Prostate gland (tissue), 2 donors: ENCODE measurements at places on chromosomes 13 and 19. TPM values are rescaled to one million over a fixed set of nuclear protein-coding genes. Genes with fewer than 3 reads are reported as not detected.

ZNF568 gene
- 14.1 TPM for total RNA-seq

SH2D3A gene
- total RNA-seq: 45.1 TPM

ZNF155 gene
- total RNA-seq: 8.0 TPM

GRIN2D gene
- 1.8 TPM for total RNA-seq

DPF1 gene
- total RNA-seq: not detected

ZNF552 gene
- total RNA-seq: 22.0 TPM

RDH8 gene
- not detected for total RNA-seq

EXOC3L2 gene
- total RNA-seq: 5.8 TPM

SPRED3 gene
- total RNA-seq: 0.82 TPM

KLK3 gene
- total RNA-seq: 35,247 TPM

CGB2 gene
- not detected for total RNA-seq

TPP2 gene
- 31.8 TPM for total RNA-seq
